ENCODE measurements at places on chromosomes 12 and 14. TPM values are rescaled to one million over a fixed set of nuclear protein-coding genes. Genes with fewer than 3 reads are reported as not detected.

DNA sequence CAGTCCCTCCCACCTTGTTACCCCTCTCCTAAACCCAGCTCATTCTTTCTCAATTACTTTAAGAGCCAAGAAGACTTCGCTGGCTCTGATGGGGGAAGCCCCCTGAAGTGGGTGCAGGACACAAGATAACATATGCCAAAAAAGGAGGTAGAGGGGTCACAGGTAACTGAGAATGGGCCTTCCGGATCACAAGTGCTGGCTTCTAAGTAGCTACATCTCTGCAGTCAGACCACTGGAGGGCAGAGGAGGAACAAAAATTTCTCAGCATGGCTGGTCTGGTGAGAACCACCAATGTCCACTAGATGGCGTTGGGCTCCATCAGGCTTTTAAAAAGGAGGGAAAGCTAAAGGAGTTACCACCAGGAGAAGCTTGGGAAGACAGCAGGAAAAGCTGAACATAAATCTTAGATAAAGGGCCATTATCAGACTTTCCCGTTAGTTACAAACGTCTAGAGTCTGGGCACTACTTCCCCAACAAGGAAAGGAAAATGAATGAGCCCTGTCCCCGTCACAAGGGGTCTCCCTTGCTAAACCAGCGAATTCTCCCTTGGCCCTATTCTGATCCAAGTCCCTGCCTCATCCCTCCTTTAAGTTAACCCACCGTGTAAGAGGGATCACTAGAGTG, 11.6 kb upstream of the CDH24 start:
- peak; percentile 87 for DNase-seq

- no peak for DNase-seq
These were observed 238.9 kb downstream of the EMP1 start for GRCh38 chr12:13435235-13435933.

DNA sequence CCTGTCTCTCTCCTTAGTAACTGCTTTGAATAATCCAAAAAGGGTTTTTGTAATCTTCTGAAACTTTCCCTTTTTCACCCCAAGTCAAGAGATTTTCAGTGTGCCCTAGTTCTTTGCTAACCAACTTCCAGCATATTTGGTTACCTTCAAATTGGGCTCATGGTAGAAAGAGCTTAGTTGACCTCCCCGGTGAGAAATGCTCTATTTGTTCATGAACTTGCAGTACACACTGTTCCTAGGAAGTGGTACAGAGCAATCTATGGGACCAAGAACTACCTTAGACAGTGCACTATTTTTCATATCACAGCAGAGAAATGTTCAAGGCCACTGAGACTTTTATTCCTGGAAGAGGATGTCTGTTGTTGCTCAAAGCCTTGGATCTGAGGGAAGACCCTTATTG, 1.7 kb downstream of the USP5 start:
- DNase-seq = no peak

GRCh38 chr12:87967871-87968270, 61.3 kb downstream of the C12orf50 start:
- no peak for DNase-seq

DCN gene
- total RNA-seq = 540 TPM

GRCh38 chr12:112792301-112792700, 753 bp downstream of the RPH3A start:
- DNase-seq = no peak

- DNase-seq = no peak
These were observed 62.5 kb upstream of the TBX3 start for GRCh38 chr12:114746297-114747011.

WBP11 gene
- total RNA-seq = 54.0 TPM

DNA sequence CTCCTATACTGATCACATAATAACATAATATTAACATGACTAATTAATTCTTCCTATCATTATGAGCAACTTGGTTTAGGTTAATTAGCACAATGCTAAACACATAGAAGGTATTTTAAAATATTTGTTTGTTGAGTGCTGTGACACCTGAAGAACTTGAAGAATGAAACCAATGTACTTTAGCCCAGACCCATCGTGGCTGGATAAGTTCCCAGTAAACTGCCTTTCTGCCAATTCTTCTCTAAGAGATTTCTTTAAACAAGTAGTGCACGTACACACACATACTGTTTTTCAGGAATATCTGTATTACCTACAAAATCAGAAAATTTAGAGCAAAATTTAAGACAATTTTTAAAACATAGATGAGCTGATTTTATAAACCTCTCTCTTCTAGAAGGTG, 207.4 kb upstream of the SSTR1 start:
- DNase-seq = no peak

PIANP gene
- total RNA-seq = 2.6 TPM

- DNase-seq = no peak
These were observed 11.8 kb downstream of the GCH1 start for GRCh38 chr14:54890788-54891187.
